ENCODE measurements at places on chromosomes 2 and 18. TPM values are rescaled to one million over a fixed set of nuclear protein-coding genes. Genes with fewer than 3 reads are reported as not detected.
A peak's percentile ranks its signal among the peaks of the same experiment; 100 is the strongest.

Gene EIPR1
- 27.6 TPM for total RNA-seq

Gene SH3RF3
- total RNA-seq, result 0.46 TPM

Gene SMCHD1
- total RNA-seq, result 45.1 TPM

Gene SCRN3
- 9.9 TPM for total RNA-seq

Gene POTEI
- 1.2 TPM for total RNA-seq

Gene TMEM150A
- total RNA-seq, result 19.0 TPM

Gene TEX44
- not detected for total RNA-seq

Gene KYNU
- total RNA-seq, result not detected

DNA sequence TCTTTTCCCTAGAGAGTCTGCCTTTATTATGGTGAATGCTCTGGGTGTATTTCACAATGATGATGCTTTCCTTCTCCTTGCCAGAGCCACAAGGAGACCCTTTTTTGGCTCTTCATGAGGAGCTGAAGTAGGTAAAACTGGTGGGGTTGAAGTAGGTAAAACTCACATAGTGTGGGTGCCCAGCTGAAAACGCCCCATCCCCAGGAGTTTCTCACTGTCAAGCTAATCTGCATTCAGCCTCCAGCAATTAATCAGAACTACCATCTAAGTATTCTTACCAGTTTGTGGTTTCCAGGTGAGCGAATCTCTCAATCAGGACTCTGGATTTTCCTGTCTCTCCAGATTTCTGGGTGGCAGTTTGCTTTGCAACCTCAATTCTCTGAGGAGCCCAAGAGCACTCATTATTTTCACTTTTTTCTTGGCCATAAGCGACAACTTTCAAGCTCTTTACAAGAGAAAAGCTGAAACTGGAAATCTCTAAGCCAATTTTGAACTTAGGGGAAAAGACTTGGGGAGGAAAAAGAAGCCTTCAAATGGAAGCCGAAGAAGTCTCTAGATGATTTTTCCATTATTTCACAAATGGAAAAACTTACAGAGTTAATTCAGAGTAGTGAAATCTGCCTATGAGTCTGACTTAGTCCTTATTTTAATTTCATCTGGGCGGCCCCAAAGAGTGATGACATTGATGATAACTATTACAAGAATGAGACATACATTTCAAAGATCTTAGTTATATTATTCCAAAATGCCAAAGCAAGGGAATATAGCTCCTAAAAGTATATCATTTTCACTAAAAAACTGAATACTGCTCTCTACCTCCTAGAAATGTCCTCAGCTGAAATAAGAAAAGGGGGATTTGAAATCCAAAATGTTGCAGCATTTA, 121.4 kb upstream of the MAP3K20 start:
- no peak for DNase-seq

- no peak for DNase-seq
These were observed 1616.3 kb upstream of the ACVR2A start for GRCh38 chr2:146228466-146229058.

GRCh38 chr2:95323347-95324155, 26.4 kb downstream of the KCNIP3 start:
- DNase-seq, result peak; percentile 73

- DNase-seq, result no peak
These were observed 109.6 kb downstream of the PRELID3A start for GRCh38 chr18:12517142-12517825.

DNA sequence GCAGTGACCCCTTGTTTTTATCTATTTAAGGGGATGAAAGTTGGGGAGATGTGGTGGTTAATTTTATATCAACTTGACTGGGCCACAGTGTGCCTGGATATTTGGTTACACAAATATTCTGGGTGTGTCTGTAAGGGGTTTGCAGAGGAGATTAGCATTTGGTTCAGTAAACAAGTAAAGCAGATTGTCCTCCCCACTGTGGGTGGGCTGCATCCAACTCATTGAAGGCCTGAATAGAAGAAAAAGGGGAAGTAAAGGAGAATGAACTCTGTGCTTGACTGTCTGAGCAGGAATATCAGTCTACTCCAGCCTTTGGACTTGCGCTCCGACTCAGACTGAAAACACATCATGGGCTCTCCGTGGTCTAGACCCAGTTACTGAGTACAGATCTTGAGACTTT, 80.9 kb downstream of the GCA start:
- DNase-seq, result no peak

DNA sequence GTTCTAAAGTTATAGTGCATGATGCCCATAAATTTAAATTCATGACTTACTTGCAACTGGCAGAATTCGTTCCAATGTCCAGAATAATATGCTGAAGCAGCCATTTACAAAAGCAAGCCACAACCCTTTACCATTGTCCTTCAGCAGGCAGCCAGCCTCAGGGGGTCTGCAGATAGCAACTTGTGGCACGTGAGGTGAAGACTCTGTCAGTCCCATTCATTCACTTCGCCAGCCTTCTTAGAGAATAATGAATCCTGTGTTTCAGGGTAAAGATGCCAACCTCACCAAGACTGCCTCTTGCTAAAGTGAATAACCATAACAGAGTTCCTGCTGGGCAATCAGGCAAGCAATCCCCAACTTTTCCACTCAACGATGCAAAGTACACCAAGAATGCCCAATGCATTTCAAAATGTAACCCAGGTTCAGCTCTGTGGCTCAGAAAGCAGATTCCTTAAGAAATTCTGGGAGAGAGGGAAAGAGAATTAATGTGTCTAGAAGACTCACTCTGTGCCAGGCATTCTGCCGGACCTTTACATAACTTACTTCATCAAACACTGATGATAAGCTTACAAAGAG, 315.4 kb downstream of the NCKAP5 start:
- no peak for DNase-seq

DNA sequence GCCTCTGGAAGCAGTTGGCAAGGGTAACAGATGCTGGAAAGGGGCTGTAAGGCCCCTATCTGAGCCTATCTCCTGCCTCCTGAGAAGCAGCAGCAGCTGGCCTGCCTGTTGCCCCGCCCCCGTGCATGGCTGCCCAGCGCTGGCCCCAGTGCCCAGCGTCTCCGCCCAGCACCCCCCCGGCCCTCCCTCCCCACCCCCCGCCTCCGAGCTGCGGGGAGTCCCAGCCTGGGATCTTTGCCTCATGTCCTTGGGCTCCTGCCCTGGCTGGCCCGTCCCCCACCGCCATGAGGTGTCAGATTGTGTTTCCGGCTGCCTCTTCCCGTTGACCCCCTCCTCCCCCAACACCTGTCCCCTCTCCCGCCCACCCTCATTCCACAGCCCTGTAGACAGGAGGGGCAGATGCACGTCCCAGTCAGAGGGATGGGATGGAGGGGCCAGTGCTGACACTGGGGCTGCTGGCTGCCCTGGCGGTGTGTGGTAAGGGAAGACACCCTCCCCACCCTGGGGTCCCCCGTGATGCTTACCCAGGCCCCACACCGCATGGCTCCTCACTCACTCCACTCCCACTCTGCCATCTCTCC, at the start of gene CHRND:
CHRND (plus strand) TSS at position 370 of the 581 bp plus-strand sequence; CDS start at position 426, 56 bp downstream.
- no peak for DNase-seq

- DNase-seq, result no peak
These were observed 24.0 kb upstream of the VPS4B start for GRCh38 chr18:63446266-63446665.

GRCh38 chr2:213284105-213285090, at the start of gene SPAG16:
Gene SPAG16, plus strand, starts transcription at chr2:213284464.
- peak; percentile 99 for DNase-seq
